ENCODE measurements at places on chromosomes 7 and 10.

DNA sequence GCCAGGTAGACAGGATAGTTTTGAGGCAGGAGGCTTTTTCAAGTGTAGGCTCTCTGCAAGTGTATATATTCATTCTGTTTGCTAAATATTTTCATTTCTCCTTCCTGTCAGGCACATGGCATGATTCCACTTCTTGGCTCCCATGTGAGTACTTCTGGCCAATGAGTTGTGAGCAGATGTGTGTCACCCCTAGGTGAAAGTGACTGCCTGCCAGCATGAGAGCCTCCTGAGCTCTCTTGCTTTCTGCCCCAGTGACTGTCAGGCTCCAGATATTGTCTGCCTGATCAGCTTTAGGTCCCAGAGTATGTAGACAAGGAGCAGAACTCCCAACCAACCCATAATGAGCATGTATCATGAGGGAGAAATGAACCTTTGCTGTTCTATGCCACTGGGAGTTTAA, 257.6 kb upstream of the NPY start:
- DNase-seq: no peak
- H3K27me3 ChIP-seq: peaks cover 3% of the 10 kb centered on the region
- no peaks in the 10 kb centered on the region for H3K4me1 ChIP-seq

DNA sequence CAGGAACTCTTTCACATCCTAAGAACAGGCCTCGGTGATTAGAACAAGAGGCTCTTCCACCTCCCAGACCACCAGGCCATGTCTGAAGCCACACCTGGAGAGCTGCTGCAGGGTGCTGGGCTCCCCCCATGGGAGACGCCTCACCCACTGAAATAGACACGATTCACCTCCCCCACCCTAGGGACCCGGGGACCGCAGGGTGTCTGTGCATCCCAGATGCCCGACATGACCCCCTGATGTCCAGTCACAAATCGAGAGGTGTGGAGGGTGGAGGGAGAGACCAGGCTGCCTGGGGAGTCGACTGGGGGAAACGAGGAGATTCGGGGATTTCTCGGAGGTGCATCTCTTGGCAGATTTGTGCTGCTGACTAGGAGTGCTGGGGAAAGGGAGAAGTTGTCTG, 31.0 kb downstream of the CNPY1 start:
- H3K27me3 ChIP-seq: peaks cover 96% of the 10 kb centered on the region
- no peaks in the 10 kb centered on the region for H3K36me3 ChIP-seq
- H3K4me1 ChIP-seq: no peaks in the 10 kb centered on the region
- no peak for DNase-seq

DNA sequence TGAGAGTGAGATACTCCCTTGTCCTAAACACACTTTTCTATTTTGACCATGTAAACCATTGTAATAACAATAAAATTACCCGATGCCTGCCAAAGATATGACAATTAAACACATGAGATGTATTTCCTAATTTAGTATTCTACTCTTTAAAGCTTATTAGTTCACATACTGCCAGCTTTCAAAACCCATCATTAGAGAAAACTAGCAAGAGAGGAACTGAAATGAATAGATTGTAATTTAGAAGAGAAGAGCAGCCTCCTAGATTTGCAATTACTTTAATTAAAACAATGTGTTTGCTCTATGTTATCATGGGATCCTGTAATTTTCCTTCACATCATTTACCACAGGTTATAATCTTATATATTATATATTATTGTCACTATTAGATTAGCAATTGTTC, 428.2 kb downstream of the THSD7A start:
- DNase-seq: no peak
- no peaks in the 10 kb centered on the region for H3K4me1 ChIP-seq
- H3K27me3 ChIP-seq: no peaks in the 10 kb centered on the region
- peaks cover 3% of the 10 kb centered on the region for H3K36me3 ChIP-seq
- H3K4me3 ChIP-seq: no peak overlapping the region
- H3K27ac ChIP-seq: no peak overlapping the region

GRCh38 chr7:137816696-137817320, 30.0 kb downstream of the DGKI start:
- no peaks in the 10 kb centered on the region for H3K4me1 ChIP-seq
- H3K36me3 ChIP-seq: no peaks in the 10 kb centered on the region
- DNase-seq: no peak
- H3K4me3 ChIP-seq: no peak overlapping the region
- no peak overlapping the region for H3K27ac ChIP-seq

- no peak overlapping the region for H3K27ac ChIP-seq
- H3K4me1 ChIP-seq: no peaks in the 10 kb centered on the region
- H3K36me3 ChIP-seq: no peaks in the 10 kb centered on the region
- no peak for DNase-seq
- peaks cover 23% of the 10 kb centered on the region for H3K27me3 ChIP-seq
- no peak overlapping the region for H3K4me3 ChIP-seq
Observed at GRCh38 chr10:98096316-98096715, 38.1 kb upstream of the R3HCC1L start.

DNA sequence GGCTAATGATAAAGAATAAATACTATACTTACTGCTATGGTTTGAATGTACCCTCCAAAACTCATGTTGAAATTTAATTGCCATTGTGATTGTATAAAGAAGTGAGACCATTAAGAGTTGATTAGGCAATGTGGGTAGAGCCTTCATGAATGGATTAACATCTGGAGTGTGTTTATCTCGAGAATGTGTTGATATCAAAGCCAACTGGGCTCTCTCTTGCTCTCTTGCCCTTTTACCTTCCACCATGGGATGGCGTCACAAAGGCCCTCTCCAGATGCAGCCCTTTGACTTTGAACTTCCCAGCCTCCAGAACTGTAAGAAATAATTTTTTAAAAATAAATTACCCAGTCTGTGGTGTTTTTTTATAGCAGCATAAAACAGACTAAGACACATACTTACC, 50.1 kb upstream of the GHITM start:
- no peak for DNase-seq
- no peaks in the 10 kb centered on the region for H3K36me3 ChIP-seq
- peaks cover 7% of the 10 kb centered on the region for H3K4me1 ChIP-seq
- no peak overlapping the region for H3K27ac ChIP-seq
- no peak overlapping the region for H3K4me3 ChIP-seq
- peaks cover 7% of the 10 kb centered on the region for H3K27me3 ChIP-seq

GRCh38 chr10:124342136-124342820, 76.4 kb downstream of the OAT start:
- no peak overlapping the region for H3K27ac ChIP-seq
- no peak for DNase-seq
- peaks cover 4% of the 10 kb centered on the region for H3K27me3 ChIP-seq
- H3K4me1 ChIP-seq: no peaks in the 10 kb centered on the region
- no peaks in the 10 kb centered on the region for H3K36me3 ChIP-seq

GRCh38 chr10:17808971-17809841, at the start of gene MRC1:
MRC1 (plus strand) TSS chr10:17809348; CDS start chr10:17809466, 118 bp downstream.
- no peak for DNase-seq
- H3K4me3 ChIP-seq: no peak within 1 kb of the TSS
- H3K27ac ChIP-seq: no peak within 1 kb of the TSS
- H3K4me1 ChIP-seq: peaks cover 2% of the 10 kb centered on the region

DNA sequence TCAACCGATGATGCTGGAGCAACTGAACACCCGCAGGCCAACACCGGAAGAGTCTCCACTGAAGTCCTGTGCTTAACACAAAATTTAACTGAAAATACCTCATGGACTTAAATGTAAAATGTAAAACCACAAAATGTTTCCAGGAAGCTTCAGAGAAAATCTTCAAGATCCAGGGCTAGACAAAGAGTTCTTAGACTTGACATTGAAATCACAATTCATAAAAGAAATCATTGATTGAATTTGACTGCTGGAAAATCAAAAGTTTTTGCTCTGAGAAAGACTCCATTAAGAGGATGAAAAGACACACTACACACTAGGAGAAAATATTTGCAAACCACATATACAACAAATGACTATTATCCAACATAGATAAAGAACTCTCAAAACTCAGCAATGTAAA, 234.7 kb upstream of the PPP2R2D start:
- no peak overlapping the region for H3K4me3 ChIP-seq
- H3K4me1 ChIP-seq: no peaks in the 10 kb centered on the region
- H3K27me3 ChIP-seq: no peaks in the 10 kb centered on the region
- H3K27ac ChIP-seq: no peak overlapping the region
- no peak for DNase-seq
- H3K36me3 ChIP-seq: no peaks in the 10 kb centered on the region

DNA sequence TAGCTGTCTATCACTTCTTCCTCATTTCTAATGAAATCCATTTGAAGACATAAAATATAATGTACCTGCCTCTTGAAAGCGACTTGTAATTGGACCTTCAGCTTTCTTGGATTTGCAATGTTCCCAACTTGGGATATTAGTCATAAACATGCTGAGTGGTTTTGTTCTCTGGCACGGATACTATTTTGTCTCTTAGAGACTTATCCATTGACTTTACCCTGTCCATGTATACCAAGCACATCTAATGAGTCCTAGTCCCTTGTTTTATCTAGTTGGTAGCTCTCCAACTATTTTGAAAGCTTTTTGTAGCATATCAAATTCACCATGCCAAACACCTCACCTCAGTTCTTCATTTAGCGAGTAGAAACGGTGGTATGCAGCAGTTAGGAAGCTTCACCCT, 18.9 kb downstream of the PLEKHS1 start:
- DNase-seq: no peak
- no peak overlapping the region for H3K4me3 ChIP-seq
- peaks cover 18% of the 10 kb centered on the region for H3K27me3 ChIP-seq
- peaks cover 27% of the 10 kb centered on the region for H3K4me1 ChIP-seq
- no peaks in the 10 kb centered on the region for H3K36me3 ChIP-seq

GRCh38 chr10:113411456-113411855, 141.4 kb upstream of the HABP2 start:
- H3K4me1 ChIP-seq: peaks cover 53% of the 10 kb centered on the region
- H3K36me3 ChIP-seq: no peaks in the 10 kb centered on the region
- peaks cover 38% of the 10 kb centered on the region for H3K27me3 ChIP-seq
- DNase-seq: no peak
- no peak overlapping the region for H3K4me3 ChIP-seq

- peaks cover 4% of the 10 kb centered on the region for H3K4me1 ChIP-seq
- DNase-seq: no peak
- H3K36me3 ChIP-seq: no peaks in the 10 kb centered on the region
Observed at GRCh38 chr10:67722113-67722512, 26.1 kb upstream of the CTNNA3 start.

DNA sequence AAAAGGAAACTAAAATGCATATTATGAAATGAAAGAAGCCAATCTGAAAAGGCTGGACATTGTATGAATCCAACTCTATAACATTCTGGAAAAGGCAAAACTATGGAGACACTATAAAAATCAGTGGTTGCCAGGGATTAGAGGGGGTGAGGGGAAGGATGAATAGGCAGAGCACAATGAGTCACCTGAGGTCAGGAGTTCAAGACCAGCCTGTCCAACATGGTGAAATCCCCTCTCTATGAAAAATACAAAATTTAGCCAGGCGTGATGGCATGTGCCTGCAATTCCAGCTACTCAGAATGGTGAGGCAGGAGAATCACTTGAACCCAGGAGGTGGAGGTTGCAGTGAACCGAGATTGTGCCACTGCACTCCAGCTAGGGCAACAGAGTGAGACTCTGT, 324.8 kb upstream of the PHYHIPL start:
- peaks cover 1% of the 10 kb centered on the region for H3K4me1 ChIP-seq
- H3K27ac ChIP-seq: no peak overlapping the region
- no peak for DNase-seq
- H3K27me3 ChIP-seq: no peaks in the 10 kb centered on the region
- H3K4me3 ChIP-seq: no peak overlapping the region
- no peaks in the 10 kb centered on the region for H3K36me3 ChIP-seq

DNA sequence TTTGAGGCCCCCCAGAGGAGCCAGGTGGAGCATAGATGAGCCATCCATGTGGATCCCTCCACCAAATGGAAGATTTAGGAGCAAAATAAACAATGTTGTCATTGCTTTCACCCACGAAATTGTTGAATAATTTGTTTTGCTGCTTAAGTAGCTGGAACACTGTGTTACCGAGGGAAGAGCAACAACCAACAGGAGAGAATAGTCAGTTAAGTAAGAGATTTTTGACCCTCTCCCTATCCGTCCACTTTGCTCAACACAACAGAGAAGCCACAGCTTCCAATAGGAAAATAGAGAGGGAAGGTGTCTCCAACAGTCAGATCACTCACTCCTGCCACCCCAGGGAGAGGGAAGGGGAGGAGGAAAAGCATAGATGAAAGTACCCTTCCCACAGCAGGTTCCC, 3.9 kb upstream of the ZKSCAN1 start:
- H3K27ac ChIP-seq: no peak overlapping the region
- DNase-seq: no peak
- no peaks in the 10 kb centered on the region for H3K36me3 ChIP-seq
- H3K4me3 ChIP-seq: no peak overlapping the region
- H3K4me1 ChIP-seq: peaks cover 26% of the 10 kb centered on the region

GRCh38 chr10:13078912-13079775, 20.8 kb upstream of the OPTN start:
- peaks cover 11% of the 10 kb centered on the region for H3K27me3 ChIP-seq
- H3K36me3 ChIP-seq: no peaks in the 10 kb centered on the region
- no peak for DNase-seq
- no peak overlapping the region for H3K27ac ChIP-seq

DNA sequence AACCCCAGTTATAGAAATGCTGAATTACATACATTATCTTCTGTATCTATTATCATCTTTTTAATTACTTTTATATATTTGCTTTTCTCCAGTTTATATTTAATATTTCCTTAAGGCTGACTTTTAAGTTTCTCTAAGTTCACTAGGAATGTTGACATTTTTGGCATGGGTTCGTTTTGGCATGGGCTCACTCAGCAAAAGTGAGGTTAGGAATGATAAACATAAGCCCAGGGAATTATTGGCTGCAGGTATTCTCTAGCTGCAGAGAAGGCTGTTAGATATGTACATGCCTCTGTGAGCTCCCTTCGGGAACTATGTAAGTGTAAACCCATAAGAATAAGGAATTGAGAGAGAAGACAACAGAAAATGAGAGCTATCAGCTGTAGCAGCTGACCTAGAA, 63.6 kb upstream of the RAB18 start:
- no peak for DNase-seq
- H3K4me3 ChIP-seq: no peak overlapping the region
- no peaks in the 10 kb centered on the region for H3K4me1 ChIP-seq
- H3K27me3 ChIP-seq: no peaks in the 10 kb centered on the region
- no peaks in the 10 kb centered on the region for H3K36me3 ChIP-seq

DNA sequence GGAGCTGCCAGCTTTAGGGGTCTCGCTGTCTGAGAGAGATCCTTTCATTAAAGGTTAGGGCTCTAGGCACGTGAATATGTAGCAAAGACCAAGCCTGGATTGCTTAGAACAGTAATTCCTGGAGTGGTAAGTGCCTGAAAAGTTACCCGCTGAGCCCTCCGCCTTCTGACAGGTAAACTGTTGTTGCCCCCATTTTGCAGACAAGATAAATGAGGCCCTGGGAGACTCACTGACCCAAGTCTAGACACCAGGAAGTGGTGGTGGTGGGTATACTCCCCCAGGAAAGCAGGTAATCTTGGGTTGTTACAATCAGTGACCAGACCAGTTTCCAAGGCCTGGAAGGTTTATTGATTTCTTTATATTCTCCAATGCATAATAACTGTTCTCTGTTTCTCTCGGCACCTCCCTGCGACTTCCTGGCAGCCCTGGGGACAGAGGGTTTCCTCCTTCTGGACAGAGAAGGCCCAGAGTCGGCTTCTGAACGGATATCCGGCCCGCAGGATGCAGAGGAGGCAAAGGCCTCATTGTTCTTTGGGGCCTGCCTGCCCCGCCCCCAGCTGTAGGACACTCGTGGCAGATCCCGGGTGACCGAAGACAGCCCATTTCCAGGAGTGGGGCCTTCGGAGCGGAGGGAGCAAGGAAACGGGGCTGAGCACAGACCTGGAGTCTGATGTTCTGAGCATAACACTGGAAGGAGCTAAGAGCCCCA, 1.3 kb upstream of the GRK5 start:
- peak overlapping the region; percentile 73 for H3K4me3 ChIP-seq
- no peaks in the 10 kb centered on the region for H3K27me3 ChIP-seq
- H3K36me3 ChIP-seq: no peaks in the 10 kb centered on the region
- H3K27ac ChIP-seq: peak overlapping the region; percentile 97

All from progenitor cell of endocrine pancreas (in vitro differentiated cells).